ENCODE measurements at places on chromosomes 6 and 20. TPM values are rescaled to one million over a fixed set of nuclear protein-coding genes. Genes with fewer than 3 reads are reported as not detected.

DNA sequence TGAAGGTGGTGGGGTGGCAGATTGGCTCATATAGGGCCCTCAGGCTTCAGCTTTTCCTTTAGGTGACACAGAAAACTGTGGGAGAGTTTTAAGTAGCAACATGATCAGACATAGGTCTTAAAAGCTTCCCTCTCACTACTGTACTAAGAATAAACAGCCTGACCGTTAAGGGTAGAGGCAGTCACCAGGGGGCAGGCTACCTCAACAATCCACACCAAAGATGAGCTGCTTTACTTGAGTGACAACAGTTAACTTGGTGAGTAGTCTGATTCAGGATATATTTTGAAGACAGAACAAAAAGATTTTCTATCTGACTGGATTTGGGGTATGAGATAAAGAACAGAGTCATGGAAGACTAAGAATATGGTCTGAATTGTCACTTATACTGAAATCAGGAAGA is 193.1 kb upstream of the SHLD1 start:
- no peak overlapping the region for H3K4me3 ChIP-seq
- H3K27me3 ChIP-seq: no peaks in the 10 kb centered on the region
- H3K4me1 ChIP-seq: peaks cover 2% of the 10 kb centered on the region
- H3K36me3 ChIP-seq: peaks cover 38% of the 10 kb centered on the region
- peak; percentile 18 for DNase-seq
- no peak overlapping the region for H3K27ac ChIP-seq

DNA sequence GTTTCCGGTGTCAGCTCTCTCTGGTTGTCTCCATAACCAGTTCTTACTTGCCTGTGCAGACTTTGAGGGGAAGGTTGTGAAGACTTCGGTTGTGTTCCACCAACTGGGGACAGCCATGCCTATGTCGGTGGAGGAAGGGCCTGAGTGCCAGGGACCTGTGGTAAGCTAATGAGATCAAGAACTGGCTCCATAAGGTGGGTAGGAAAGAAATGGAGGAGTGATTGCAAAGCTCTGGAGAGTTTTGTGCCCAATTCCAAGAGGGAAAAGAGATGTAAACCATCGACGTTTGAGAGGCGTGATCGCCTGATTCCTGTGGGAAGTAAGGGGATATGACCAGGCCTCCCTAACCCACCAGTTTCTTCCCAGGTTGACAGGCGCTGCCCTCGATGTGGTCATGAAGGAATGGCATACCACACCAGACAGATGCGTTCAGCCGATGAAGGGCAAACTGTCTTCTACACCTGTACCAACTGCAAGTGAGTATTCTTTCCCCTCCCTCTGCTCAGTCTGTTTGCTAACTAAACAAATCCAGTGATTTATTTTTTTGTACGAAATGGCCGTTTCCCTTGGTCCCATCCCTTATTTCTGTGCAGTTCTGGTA is 893 bp downstream of the POLR1H start:
- no peaks in the 10 kb centered on the region for H3K27me3 ChIP-seq
- peaks cover 7% of the 10 kb centered on the region for H3K36me3 ChIP-seq
- DNase-seq: no peak
- peak overlapping the region; percentile 94 for H3K27ac ChIP-seq
- peaks cover 16% of the 10 kb centered on the region for H3K4me1 ChIP-seq
- peak overlapping the region; percentile 75 for H3K4me3 ChIP-seq

DNA sequence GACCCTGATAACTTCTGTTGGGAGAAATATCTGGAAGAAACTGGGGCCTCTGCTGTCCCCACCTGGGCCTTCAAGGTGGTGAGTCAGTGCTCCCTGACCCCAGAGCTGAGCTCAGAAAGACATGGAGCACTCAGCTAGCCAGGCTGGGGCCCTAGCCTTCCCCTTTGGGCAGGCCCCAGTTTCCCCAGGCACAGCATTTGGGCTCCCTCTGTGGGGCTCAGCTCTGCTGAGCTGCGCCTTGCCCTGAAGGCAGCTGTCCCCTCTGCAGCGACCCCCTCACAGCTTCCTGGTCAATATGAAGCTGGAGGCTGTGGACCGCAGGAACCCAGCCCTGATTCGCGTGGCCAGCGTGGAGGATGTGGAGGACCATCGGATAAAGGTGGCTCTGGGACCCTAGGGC is 24.8 kb upstream of the SGK2 start:
- H3K27ac ChIP-seq: no peak overlapping the region
- no peaks in the 10 kb centered on the region for H3K36me3 ChIP-seq
- no peak for DNase-seq
- H3K27me3 ChIP-seq: no peaks in the 10 kb centered on the region
- H3K4me1 ChIP-seq: no peaks in the 10 kb centered on the region

DNA sequence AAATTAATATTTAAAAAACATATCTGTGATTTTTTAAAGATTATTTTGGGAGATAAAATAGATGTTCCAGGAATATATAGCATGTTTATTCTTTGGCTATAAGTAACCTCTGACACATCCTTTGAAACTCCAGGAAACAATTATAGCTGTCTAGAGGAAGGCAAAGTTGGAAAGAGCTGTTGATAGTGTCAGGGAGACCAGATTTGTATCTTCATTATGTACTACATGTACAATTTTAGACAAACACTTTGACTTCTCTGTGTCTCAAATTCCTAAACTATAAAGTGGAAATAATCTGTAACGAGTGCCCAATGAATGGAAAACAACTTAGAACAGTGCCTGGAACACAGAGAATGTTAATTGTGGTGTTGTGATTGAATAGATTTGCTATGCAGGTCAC is 25.6 kb upstream of the ADGRG6 start:
- no peaks in the 10 kb centered on the region for H3K36me3 ChIP-seq
- no peak overlapping the region for H3K4me3 ChIP-seq
- no peaks in the 10 kb centered on the region for H3K4me1 ChIP-seq
- H3K27ac ChIP-seq: no peak overlapping the region

DNA sequence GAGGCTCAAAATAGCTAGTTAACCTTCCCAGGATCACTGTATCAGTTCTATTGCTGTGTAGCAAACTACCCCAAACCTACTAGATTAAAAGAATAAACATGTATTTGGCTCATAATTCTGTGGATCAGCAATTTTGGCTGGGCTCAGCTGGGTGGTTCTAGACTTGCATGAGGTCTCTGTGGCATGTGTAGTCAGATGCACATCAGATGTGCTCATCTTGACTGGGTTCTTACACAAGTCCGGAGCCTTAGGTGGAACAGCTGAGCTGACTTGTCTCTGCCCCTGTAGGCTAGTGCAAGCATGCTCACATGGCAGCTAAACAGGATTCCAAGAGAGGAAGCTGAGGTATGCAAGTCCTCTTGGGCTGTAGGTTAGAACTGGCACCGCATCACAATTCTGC is 173.2 kb upstream of the PRND start:
- H3K27ac ChIP-seq: no peak overlapping the region
- H3K4me3 ChIP-seq: no peak overlapping the region
- no peak for DNase-seq
- H3K4me1 ChIP-seq: no peaks in the 10 kb centered on the region
- no peaks in the 10 kb centered on the region for H3K27me3 ChIP-seq

DNA sequence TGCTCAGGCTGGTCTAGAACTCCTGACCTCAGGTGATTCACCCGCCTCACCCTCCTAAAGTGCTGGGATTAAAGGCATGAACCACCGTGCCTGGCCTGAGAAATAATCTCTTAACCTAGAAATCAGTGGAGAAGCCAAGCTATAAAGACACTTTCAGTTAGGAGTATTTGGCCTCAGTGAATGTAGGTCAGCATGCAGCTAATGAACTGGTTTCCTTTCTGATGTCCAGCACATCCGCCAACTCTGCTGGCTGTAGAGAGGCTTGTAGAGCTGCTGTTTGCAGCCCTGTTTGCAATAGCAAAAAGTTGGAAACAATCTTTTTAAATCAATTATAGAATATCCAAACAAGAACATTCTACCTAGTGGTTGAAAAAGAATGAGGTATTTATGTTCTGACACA is 42.4 kb upstream of the ELOVL5 start:
- no peaks in the 10 kb centered on the region for H3K36me3 ChIP-seq
- no peak overlapping the region for H3K27ac ChIP-seq

DNA sequence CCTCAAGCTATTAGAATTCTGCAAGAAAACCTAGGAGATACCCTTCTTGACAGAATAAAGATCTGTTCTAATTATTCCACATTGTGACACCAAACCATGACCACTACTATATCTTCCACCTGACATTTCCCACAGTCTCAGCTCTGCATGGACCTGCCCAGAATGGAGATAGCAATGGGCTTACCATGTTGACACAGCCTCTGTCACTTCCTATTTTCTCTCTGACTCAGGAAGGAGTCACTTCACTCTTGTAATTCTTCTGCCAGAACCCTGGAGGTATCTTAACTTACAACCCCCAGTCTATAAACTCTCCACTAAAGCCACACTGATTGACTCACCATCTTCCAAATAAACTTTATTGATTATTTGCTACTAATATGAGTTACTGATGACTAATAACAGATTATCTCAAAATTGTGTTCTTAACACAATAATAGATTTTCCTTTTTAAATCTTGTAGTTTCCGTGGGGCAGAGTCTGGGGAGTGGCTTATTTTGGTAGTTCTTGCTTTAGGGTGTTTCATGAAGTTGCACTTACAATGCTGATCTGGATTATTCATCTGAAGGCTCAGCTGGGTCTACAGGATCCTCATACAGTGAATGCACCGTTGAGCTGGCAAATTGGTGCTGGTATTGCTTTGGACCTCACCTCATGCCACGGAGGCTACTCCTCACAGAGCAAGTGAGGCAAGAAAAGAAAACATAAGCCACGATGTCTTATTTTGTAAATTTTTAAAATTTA is 869.9 kb downstream of the KIF16B start:
- H3K4me1 ChIP-seq: no peaks in the 10 kb centered on the region
- no peak overlapping the region for H3K27ac ChIP-seq
- H3K27me3 ChIP-seq: no peaks in the 10 kb centered on the region
- DNase-seq: no peak

DNA sequence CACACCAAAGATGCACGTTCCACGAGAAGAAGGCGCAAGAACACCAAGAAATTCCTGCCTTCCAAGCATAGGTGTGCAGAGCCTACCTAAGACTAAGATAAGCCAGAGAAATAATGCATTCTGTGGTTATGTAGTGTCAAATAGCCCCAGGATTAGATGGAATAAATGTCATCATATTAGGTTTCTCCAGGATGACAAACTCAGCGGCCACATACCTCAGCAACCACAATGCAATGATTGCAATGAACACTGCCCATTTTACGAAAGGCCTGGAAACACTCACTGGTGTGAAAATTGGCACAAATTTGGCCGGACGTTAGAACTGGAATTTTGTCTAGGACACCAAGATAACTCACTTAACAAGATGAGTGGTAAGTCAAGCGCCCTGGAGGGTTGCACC is 129.7 kb downstream of the SLC22A3 start:
- H3K27me3 ChIP-seq: no peaks in the 10 kb centered on the region
- H3K36me3 ChIP-seq: no peaks in the 10 kb centered on the region
- no peak for DNase-seq
- no peak overlapping the region for H3K4me3 ChIP-seq
- no peaks in the 10 kb centered on the region for H3K4me1 ChIP-seq
- no peak overlapping the region for H3K27ac ChIP-seq

GRCh38 chr20:57680934-57681914 is 28.6 kb downstream of the PMEPA1 start:
- no peaks in the 10 kb centered on the region for H3K27me3 ChIP-seq
- no peak for DNase-seq
- H3K4me1 ChIP-seq: peaks cover 11% of the 10 kb centered on the region
- H3K4me3 ChIP-seq: no peak overlapping the region
- H3K36me3 ChIP-seq: peaks cover 3% of the 10 kb centered on the region

DNA sequence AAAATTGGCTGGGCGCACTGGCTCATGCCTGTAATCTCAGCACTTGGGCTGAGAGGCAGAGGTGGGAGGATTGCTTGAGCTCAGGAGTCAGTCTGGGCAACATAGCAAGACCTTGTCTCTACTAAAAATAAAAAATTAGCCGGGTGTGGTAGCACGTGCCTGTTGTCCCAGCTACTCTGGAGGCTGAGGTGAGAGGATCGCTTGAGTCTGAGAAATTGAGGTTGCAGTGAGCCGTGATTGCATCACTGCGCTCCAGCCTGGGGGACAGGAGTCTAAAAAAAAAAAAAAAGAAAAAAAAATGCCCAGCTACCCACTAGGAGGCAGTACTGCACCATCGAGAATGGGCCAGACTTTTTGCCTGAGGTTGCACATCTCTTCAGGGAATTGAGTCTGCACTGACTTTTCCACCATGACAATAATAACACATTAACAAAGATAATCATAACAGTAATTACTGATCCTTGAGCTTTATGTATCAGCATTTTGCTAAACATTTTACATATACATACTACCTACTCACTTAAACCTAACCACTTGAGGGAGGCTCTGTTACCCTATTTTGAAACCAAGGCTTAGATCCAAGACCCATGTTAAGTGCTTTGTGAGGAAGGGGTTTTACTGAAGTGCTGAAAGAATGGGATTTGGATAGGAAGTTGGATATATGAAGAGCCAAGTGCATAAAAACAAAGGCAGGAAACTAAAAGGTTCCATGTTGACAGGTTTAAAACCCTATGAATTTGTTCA is 21.0 kb downstream of the SRSF3 start:
- peak; percentile 58 for DNase-seq
- no peaks in the 10 kb centered on the region for H3K27me3 ChIP-seq
- peaks cover 7% of the 10 kb centered on the region for H3K36me3 ChIP-seq
- peaks cover 4% of the 10 kb centered on the region for H3K4me1 ChIP-seq

The CDSN gene
- total RNA-seq: 0.06 TPM

The CDH26 gene
- 9.8 TPM for total RNA-seq

The RIPPLY2 gene
- not detected for total RNA-seq
